ENCODE measurements at places on chromosomes 2 and 18.
A peak's percentile ranks its signal among the peaks of the same experiment; 100 is the strongest.

- no peak for DNase-seq
These were observed 12.3 kb upstream of the SLC14A2 start for GRCh38 chr18:45602926-45603325.

DNA sequence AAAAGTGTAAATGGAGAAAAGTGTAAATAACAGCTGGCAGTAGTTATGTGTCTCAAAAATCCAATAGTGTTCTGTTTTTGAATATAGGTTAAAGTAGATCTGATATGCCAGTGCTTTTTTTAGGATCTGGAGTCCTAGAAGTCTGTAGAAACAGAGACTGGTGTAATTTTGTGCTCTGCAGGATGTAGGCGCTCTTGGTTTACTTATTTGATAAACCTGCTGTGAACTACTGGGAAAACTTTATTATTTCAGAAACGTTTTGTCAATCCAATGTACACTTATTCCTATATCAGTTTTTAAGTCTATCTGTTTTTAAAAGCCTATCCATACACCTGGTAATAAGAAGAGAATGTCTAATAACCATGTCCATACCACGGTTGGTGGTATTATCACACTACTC, 530.8 kb upstream of the ZNF804A start:
- no peak for DNase-seq

DNA sequence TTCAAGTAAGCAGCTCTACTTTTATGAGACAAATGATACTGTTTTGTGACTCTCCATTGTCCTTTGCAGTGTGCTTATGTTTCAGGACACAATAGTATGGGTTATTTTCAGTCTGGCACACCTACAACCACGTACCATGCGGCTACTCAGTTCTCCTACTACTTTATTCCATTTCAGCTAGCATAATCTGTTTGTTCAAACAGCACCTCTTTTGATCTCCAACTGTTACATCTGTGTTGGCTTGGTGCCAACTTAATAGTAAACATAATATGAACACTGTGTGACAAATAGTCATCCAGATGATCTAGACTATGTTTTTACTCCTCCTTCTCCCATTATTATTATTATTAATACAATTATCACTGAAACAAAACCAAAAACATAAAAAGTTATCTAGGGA, 40.5 kb downstream of the MYO3B start:
- DNase-seq, result no peak

- DNase-seq, result peak; percentile 75
These were observed 127.5 kb downstream of the NFATC1 start for GRCh38 chr18:79523206-79523735.

DNA sequence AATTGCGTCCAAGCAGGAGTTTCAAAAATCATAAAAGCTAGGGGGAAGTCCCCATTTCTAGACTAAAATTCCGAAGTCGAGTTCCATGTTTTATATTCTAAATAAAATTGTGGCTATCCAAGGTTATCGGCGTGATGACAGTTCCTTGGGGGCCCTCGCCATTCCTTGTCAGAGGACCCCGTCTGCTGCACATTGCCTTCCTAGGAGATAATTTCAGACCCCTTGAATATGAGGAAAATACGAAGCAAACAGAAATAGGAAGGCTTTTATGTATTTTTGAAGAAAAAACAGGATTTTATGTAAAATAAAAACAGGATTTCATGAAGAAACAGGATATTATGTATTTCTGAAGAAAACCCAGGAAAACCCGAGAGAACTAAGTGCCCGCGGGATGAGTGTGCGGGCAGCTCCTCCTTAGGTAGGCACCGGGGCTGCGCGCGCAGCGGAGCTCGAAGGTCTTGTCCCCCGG, 465 bp upstream of the PLEKHA3 start:
- DNase-seq, result no peak

DNA sequence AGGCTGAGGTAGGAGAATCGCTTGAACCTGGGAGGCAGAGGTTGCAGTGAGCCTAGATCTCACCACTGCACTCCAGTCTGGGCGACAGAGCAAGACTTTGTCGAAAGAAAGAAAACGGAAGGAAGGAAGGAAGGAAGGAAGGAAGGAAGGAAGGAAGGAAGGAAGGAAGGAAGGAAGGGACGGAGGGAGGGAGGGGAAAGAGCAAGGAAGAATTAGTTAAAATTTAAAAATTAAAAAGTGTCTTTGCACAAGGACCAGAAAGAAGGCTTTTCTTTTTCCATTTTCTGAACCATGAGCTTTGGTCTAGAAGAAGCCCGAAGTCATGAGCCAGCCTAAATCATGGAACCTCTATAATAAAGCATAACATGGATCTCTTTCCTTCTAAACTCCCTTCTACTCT, 138.2 kb upstream of the DNAJC10 start:
- DNase-seq, result no peak

- DNase-seq, result no peak
These were observed 82.9 kb downstream of the DYNAP start for GRCh38 chr18:54673936-54674335.

DNA sequence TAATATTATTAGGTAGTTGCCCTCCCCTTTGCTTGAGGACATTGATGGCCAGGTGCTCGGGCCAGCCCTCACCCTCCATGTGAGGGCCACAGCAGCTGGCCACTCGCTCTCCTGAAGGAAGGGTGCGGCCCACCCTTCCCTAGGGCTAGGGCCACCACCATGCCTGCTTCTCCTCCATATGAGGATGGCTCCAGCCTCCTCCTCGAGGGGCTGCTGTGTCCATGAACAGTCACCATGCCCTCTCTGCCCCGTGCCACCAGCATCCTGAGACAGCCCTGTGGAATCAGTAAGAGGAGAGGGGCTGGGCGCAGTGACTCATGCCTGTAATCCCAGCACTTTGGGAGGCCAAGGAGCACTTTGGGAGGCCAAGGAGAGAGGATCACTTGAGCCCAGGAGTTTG, 2.4 kb downstream of the GPR17 start:
- no peak for DNase-seq

DNA sequence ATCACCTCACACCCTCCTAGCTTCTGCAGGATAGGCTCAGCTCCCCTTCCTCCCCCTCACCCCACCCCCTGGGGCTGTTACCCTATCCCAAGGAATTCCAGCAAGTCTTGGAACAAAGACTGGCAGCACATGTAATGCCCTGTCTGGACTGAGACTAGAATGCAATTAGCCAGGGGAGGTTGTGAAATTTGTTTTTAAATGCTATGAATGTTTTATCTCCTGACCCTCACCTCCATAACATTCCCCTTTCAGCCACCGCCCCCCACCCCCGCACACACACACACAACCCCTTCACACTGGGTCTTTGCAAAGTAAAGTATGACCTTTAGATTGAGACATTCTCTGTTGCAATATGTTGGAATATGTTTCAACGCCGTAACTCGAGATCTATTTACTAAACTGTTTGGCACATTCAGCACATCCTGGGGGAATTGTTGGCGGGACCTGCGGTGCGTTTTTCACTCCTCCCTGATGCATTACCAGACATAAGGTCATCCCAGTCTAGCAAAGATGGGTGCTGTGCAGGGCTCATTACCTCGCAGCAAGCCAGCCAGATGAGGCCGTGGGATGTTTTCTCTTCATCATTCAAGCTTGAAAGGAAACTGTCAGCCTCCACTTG, 290.7 kb upstream of the SLC14A2 start:
- no peak for DNase-seq

GRCh38 chr2:178912416-178913048, 105.3 kb upstream of the TTN start:
- no peak for DNase-seq

DNA sequence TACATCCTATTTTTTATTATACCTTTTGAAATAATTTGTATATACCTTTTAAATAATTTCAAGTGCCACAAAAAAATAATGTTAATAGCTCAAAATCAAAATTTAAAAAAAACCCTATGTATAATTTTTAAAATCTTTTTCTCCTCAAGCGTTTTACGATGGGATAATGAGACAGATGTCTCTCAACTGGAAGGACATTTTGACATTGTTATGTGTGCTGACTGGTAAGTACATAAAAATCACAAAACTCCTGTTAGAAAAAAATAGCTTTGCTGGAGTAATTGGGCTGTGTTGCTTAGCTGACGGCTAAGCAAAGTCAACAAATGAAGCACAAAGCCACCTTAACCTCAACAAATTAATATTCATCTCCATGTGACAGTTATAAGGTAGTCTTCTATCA, 198.0 kb upstream of the SIX3 start:
- DNase-seq, result no peak

GRCh38 chr2:162125138-162125537, 26.9 kb downstream of the GCG start:
- no peak for DNase-seq

DNA sequence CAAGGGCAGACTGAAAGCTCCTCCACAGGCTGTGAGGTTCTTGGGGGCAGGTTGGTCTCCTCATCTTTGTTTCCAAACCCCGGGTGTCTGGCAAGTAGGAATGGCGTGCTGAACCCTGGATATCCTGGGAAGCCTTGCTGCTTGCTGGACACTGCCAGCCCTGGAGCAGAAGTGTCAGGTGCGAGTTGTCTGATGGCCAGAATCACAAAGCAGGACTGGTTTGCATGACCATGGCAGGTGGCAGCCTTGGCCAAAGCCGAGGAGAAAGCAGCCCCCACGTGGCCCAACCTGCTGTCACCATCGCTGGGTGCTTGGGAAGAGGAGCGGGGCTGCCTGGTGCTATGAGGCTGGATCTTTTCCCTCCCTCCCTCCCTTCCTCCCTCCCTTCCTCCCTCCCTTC, 309.5 kb upstream of the HS6ST1 start:
- no peak for DNase-seq

- peak; percentile 47 for DNase-seq
These were observed 997 bp upstream of the TGIF1 start for GRCh38 chr18:3448838-3449511.

DNA sequence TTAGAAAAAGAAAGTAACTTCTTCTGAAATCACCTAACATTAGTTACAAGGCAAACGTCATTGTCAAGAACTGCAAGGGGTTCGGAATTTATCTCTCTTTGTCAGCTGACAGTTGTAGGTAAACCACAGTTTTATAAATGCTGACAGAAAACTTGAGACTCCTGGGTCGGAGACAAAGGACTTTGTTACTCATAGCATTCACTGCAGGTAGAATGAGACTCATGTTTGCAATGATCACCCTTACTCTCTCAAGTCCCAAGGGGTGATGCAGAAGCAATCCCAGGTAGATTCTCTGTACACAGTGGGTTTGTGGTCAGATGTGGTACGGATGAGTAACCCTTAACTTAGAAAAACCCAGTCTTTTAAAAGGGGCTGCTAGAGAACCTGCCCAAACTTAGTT, 757.8 kb downstream of the TRIB2 start:
- DNase-seq, result no peak

DNA sequence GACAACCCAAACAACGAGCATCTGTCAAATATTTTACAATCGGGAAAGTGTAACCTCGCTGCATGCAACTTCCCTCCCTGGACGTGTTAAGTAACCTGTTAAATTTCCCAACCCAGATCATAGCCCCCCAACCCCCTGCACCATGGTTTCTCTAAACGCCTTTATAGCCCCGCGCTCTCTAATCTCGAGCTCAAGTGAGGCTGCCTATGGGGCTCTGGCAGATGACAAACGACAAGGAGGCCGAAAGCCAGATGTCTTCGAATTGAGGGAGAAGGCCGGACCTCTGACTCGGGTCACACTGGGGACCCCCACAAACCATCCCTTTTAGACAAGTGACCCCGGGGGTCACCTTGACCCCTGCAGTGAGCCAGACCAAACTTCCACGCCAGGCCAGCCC, 526 bp downstream of the COX7A2L start:
- DNase-seq, result no peak

DNA sequence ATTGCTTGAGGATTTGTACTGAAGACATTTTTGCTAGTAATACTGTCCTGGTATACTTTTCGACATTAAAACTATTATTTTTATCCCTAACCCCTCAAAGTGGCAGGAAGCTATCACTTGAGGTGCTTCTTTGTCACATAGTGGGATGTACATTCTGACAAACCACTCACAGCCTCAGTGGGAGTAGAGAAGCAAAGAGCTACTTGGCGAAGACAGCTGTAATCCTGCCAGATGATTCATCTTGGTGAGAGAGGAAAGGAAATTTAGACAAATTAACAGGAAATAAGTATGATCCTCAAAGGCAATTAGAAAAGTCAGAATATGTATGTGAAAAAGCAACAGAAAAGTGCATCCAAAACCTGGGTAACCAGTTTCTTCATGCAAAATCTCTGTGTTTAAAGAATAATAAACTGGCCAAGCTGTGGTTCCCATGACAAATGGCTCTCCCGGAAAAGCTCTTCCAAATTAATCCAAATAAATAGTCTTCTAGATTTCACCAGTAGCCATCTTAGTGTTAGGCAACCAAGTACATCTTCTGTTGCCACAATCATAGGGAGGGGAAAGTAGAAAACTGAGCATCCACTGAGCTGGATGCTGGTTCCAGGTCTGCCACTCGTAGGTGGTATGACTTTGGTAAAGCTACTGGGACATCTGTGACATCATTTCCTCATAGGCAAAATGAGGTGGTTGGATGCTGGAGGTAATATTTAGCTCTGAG, 308.0 kb upstream of the LYPD1 start:
- no peak for DNase-seq

- no peak for DNase-seq
These were observed 39.3 kb downstream of the MAP3K2 start for GRCh38 chr2:127348426-127349000.

- DNase-seq, result no peak
These were observed 1249.2 kb upstream of the ZEB2 start for GRCh38 chr2:145769011-145769716.

DNA sequence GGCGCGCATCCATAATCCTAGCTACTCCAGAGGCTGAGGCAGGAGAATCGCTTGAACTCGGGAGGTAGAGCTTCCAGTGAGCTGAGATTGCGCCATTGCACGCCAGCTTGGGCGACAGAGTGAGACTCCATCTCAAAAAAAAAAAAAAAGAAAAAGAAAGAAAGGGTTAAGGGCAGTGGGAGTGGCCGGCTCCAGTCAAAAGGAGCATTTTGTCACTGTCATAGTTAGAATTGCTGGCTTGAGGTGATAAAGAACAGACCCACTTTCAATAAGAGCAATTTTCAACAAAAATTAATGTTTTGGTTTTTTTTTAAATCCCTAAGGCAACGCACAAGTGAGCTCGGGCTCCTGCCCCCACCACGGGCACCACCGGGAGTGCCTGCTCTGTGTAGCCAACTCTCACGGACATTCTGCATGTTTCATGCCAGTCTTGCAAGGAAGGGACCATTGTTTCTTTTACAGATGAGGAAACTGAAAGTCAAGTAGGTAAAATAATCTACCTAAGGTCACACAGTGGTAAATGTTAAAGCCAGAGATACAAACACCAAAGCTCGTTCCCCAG, 8.5 kb downstream of the CIB4 start:
- no peak for DNase-seq

GRCh38 chr2:9613291-9613690, 17.5 kb downstream of the YWHAQ start:
- no peak for DNase-seq

DNA sequence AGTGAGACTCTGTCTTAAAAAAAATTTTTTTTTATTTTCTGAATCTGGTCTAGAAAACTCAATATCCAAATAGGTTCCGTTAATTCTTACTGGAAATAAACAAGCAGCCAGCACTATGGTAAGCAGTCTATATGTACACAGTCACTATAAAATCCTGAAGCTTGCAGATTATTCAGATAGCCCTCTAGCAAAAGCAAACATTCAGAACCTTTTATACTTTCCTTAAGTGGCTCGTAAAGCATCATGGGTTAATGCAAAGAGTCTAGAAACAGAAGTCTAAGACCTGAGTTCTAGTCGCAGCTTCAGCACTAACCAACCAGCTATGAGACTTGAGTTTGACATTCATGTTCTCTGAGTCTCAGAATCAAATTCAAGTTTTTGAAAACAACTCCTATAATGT, 51.9 kb downstream of the SIGLEC15 start:
- DNase-seq, result no peak

- DNase-seq, result no peak
These were observed 200.6 kb downstream of the PPP1R1C start for GRCh38 chr2:182186132-182186735.

Data from stimulated activated naive CD4-positive, alpha-beta T cell treated with Interleukin-2 at 50 U/mL for 16 hours (primary cell).